Activated CD8-positive, alpha-beta memory T cell treated with anti-CD3 and anti-CD28 coated beads for 1 hour (primary cell): ENCODE measurements at places on chromosomes 4 and X.

- no peak for DNase-seq
Observed at GRCh38 chr4:168978001-168978700, 31.9 kb downstream of the CBR4 start.

DNA sequence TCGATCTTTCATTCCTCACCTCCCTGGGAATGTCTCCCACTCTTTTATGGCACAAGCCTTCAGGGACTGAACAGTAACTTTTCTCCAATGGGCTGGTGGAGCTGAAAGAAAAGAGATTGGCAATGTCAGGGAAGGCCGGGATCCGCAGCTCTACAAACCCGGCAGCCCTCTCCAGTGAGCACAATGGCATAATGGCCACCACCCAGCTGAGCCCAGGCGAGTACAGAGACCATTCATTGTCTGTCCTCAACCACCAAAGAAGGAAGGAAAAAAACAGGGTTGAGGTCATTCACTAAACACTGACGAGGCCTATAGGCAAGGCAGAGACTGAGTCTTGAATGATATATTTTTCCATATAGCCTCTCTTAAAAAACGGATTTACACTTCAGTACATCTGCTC, 3.6 kb downstream of the GEMIN8 start:
- no peak for DNase-seq

- no peak for DNase-seq
Observed at GRCh38 chr4:38044060-38044459, 83.9 kb downstream of the PTTG2 start.

- DNase-seq: no peak
Observed at GRCh38 chr4:89511776-89512175, 204.2 kb upstream of the GPRIN3 start.

GRCh38 chr4:31016322-31017061, 296.3 kb downstream of the PCDH7 start:
- DNase-seq: no peak

GRCh38 chr4:139207873-139208403, 30.9 kb upstream of the ELF2 start:
- DNase-seq: no peak

DNA sequence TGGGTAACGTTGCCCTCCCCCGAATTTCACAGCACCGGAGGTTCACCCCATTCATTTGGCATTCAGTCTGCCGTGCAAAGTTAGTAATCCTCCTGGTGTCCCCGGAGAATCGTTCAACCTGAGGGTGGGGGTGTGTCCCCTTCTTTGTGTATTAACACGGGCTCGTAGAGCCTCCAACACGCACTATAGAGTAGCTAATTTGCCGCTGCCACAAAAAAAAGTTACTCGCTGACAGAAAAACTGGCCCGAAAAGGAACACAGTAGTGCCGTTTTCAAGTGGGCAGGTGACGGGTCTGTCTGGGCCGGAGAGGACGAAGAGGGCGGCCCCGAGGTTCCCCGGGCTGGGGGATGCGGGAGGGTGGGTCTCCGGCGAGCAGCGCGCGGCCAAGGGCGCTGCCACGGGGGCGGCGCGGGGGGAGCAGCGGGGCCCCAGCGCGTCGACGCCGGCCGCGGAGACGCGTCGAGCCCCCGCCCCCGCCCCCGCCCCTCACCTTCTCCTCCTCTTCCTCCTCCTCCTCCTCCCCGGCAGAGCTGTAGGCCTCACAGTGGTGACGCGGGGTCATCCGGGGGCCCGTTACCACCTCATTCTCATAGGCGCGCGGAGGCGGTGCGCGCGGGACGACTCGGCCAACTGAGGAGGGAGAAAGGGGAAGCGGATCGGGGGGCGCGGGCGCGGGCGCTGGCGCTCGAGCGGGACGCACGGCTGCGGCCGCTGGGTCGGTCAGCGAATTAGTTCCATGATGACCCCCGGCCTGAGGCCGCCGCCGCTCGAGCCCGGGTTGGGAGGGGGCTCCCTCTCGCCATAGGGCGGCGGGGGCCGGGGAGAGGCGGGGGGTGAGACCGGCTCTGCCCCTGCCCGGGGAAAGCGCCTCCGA, 571 bp downstream of the CCNI start:
- peak; percentile 55 for DNase-seq
